ENCODE measurements at places on chromosomes 2 and 18.

GRCh38 chr2:205721057-205721449 is 38.8 kb downstream of the NRP2 start:
- DNase-seq = no peak

- no peak for DNase-seq
Observed at GRCh38 chr2:101677658-101678057, 19.8 kb upstream of the MAP4K4 start.

DNA sequence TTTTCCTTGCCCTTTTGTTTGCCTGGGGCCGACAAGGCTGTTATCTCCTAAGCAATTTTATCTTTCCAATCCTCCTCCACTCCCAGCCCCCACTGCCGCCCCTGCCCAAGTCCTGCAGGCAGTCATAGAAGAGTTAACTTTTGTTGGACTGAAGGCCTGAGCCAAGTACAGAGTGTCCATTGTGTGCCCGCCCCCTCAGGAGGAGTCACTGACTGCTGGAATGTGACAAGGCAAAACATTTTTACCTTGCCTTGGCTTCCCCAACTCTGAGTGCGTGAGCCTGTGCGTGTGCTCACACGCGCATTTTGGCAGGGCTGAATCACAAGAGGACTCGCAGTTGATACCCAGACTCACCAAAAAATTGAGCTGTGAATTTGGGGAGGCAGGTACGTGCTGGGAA is 16.2 kb downstream of the SETBP1 start:
- no peak for DNase-seq

GRCh38 chr2:84942964-84943421 is 28.0 kb upstream of the KCMF1 start:
- no peak for DNase-seq

DNA sequence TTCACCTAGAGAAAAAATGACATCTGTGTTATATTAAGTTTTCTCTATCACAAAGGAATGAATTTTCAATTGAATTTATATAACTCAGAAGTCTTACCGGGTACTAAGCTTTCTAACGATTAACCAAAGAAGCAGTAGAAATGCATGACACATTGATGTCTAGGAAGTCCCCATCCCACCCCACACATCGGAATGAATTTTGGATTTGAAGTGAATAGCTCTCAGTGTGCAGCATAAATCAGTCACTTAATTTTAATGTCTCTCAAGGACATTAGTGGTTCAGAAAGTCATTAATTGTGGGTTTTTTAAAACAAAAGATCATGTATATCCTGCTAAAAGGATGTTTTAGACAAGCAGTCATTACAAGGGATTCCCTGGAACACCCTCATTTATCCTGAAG is 141.4 kb upstream of the PIEZO2 start:
- DNase-seq = no peak

- DNase-seq = no peak
Observed at GRCh38 chr2:28764909-28765711, 13.5 kb downstream of the PPP1CB start.
